ENCODE measurements at places on chromosomes 12 and 14.

GRCh38 chr12:115672086-115672485 lies 605.4 kb downstream of the MED13L start:
- DNase-seq: no peak

DNA sequence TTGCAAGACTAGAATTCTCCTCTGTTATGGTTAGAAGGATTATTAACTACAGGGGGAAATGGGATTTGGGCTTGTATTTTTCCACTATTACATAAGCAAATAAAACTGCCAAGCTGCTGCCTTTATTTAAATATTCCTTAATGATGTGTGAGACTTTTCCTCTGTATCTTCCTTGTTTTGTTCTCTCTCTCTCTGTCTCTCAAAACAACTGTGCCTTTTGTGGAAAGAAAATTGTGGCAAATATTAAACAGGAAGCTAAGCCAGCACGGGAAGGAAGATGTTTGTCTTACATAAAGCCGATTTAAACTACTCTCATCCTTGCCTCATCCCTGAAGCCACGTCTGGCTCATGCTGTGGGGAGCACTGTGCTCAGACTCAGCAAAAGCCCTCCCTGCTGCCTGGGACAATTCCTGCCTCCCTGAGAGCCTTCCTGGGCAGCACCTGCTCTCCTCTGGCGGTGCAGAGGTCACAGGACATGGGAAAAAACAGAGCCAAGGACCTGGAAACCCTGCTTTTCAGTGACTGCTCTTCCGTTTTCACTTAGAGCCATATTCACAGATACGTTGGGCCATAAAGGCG lies 237.2 kb downstream of the SLC15A4 start:
- DNase-seq: no peak

- no peak for DNase-seq
Measured at GRCh38 chr12:28800129-28800528, 348.9 kb upstream of the FAR2 start.

GRCh38 chr12:64635356-64635998 lies 25.2 kb downstream of the RASSF3 start:
- DNase-seq: no peak

DNA sequence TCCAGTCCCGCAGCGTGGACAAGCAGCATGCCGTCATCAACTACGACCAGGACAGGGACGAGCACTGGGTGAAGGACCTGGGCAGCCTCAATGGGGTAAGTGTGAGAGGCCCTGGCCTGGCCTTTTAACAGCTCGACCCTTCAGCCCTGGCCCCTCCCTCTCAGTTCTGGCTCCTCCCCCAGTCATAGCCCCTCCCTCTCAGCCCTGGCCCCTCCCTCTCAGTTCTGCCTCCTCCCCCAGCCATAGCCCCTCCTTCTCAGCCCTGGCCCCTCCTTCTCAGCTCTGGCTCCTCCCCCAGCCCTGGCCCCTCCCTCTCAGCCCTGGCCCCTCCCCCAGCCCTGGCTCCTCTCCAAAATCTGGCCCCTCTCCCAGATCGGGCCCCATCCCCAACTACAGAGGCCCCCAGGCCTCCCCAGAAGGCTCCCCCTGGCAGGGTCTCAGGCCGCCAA lies 11.2 kb downstream of the CEP170B start:
- peak; percentile 15 for DNase-seq

DNA sequence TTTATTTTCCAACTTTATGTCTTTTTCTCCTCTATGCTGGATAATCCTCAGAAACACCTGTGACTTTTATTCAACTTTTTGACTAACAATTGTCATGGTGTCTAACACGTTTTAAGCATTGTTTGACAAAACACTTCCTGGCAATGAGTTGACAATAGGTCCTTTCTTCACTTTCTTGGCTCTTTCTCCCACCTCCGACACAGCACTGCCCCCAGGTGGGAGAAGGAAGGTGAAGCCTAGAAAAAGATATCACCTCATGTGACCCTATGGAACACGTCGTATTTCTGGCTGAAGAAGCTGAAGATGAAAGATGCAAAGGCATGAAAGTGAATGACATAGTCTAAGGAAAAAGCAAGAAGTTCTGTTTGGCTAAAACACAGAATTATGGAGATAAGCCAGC lies 430.0 kb downstream of the ETNK1 start:
- peak; percentile 9 for DNase-seq

DNA sequence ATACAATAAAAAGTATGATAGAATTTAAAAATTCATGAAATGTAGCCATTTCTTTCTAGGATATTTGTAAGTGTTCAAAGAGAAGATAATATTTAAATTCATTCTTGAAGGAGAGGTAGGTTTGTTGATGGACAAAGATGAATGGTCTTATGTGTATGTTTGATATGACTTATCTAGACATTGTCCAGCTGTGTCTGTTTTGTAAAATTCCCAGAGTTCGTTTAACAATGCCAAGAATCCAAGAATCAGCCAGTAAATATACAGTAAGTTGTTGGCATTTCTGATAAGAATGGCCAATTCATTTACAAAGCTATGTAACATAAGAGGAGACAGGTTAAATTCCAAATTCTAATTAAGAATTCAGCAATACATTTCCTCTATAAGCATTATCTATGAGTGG lies 150.9 kb downstream of the ADAMTS20 start:
- DNase-seq: no peak

DNA sequence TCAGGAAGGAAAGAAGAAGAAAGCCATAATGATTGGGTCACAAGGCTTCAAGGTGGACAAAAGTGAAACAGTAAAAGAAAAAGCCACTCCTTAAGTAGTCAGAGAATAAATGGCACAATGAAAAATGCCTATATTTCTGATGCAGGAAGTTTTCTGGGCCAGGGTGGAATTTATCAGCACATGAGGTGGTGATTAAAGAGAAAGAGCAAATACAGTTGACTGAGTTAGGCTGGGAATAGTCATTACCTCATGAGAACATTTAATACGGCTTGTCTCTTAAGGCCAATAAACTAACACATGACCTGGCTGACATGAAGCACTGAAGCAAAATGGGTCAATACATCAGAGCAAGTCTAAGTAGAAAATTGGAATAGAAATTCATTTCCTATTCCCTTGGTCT lies 499.7 kb downstream of the TMTC2 start:
- no peak for DNase-seq

DNA sequence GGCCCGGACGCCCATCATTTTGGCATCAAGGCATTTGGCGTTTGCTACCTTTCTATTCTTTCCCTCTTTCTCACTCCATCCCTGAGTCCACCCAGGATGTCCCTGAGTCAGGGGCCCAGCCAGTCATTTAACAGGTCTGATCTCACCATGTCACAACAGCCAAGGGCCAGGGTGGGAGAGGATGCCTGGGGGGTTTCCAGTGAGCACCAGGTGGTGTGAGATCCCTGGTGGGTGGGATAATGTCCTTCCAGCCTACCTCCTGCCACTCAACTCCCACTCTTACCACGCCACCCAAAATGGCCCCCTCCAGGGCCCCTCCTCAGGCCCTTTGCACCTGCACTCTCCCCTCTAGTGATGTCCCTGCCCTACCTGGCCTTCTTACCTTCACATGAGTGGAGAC lies 310.8 kb downstream of the BCL11B start:
- DNase-seq: no peak

- no peak for DNase-seq
Measured at GRCh38 chr12:12686472-12686871, 9.5 kb downstream of the GPR19 start.

GRCh38 chr12:108457734-108458361 lies 57.2 kb upstream of the FICD start:
- DNase-seq: no peak

DNA sequence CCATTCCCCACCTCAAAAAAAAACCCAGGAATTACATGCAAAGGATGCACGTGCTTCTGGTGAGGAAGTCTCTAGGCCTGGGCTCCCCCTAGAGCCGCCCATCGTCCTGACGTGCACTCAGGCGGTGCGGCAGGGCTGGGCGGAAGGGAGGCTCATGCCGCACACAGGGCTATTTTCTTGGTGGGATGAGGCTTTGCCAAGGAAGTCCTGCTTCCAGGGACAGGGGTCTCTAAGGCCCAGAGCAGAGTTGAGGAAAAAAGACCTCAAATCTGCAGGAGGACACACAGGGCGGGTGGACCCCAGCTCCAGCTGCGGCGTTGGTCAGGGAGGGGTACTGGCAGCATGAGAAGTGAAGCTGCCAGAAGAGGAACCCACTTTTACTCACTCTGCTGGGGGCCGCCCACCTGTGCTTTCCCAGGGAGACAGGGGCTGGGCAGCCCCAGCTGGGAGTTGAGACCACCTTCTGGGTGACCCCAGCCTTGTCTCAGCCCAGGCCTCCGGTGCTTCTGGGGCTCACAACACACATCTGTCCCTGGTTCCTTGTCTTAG lies 4.2 kb downstream of the RHOF start:
- DNase-seq: no peak

- DNase-seq: no peak
Measured at GRCh38 chr14:91354221-91354916, 63.3 kb downstream of the CCDC88C start.

DNA sequence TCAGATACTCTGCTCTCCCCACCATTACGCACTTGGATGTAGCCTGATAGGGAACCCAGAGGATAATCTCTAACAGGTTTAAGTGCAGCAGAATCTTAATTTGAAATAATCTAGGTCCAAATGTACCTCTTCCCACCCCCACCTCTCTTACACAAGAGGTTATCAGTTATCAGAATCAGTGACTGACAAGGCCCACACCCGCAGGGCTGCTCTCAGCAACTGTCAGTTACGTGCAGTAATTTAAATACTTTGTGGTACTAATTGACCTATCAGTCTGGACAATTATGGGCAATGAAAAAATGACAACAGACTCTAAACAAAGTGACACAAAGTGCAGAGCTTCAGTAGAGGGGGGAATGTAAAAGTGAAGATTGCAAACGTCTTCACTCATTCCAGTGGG lies 74.0 kb downstream of the CLIP1 start:
- DNase-seq: no peak

- DNase-seq: peak; percentile 70
Measured at GRCh38 chr14:32606301-32606700, 277.2 kb downstream of the AKAP6 start.

- no peak for DNase-seq
Measured at GRCh38 chr12:94678849-94679248, 28.5 kb upstream of the TMCC3 start.

DNA sequence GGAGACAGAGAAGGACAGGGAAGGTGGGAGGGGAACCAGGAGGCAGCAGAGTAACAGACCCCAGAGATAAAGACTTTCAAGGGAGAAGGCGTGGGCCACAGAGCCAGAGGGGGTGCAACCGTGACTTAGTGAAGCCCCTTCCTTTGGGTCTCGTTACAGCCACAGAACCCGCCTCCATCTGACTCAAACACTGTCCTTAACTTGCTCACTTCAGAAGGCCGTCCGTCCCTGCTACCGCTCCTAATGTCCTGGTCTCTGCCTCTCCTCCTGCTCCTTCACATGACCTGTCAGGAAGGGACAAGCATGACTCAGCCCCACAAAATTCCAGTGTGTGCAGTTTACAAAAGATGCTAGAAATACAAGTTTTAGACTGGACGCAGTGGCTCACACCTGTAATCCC lies 18.0 kb downstream of the RIMBP2 start:
- DNase-seq: peak; percentile 4

DNA sequence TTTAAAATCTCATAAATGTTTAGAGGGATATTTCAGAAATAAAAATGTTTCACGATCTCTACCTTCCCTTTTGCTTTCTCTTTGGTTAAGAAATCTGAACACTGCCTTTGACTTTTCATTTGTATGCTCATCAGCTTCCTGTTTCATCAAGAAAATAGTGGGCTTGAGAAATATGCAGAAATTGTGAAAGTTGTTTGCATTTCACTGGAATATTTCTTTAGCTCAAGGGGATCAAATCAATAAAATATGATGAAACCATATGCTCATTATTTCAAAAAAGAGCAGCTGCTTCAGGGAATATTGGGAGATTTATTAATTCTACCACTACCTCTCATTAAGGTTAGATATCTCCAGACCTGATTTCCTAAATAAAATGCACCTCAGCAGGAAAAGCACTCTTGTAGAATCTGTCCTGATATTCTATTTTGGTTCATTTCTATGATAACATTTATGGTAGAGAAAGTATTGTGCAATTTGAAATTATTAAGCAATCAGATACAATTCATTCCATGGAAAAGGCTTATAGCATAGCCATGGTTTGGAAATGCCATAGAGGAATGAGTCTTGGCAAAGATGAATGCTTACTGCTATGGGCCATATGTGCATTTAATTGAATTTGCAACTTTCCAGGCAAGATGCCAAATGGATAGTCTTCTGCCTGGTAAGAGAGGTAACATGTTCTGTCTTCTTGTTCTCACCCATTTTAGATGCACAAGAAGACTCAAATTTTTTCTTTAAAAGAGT lies 212.6 kb upstream of the SLC16A7 start:
- DNase-seq: no peak

GRCh38 chr12:104669851-104670337 lies 213.1 kb downstream of the CHST11 start:
- DNase-seq: peak; percentile 6

GRCh38 chr14:60753264-60754119 lies 18.9 kb downstream of the MNAT1 start:
- DNase-seq: no peak

- DNase-seq: no peak
Measured at GRCh38 chr12:63752283-63752682, 27.4 kb upstream of the RXYLT1 start.

DNA sequence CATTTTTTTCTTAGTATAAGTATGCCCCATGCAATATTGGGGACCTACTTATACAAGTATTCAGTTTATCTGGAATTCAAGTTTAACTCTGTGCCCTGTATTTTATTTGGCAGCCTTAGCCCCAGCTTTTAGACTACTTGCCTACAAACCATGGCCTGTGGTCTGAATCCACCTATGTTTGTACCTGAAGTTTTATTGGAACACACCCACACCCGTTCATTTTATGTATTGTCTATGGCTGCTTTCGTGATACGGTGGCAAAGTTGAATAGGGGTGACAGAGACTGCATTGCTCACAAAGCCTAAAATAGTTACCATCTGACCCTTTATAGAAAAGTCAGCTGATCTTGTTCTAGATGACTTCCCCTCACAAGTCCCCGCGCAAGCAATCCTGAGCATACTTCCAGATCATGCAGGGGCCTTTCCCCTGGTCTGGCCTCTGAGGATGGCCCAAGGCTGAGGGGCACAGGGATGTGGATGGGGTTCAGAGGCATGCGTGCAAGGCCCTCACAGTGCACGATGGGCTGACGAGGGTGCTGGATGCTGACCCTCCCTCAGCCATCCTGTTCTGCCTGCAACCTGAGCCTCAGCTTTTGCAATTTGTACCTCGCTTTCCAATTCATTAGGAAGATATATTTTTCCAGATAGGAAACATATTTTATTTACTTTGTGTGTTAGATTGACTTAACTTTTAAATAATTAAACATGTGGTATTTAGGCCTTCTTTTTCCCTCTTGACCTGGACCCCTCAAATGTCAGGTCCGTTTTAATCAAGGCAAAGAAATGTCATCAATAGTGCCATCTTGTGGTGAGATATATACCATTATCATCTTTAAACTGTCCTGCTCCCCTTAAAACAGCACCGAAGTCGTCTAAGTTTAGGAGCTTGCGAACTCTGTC lies 527.3 kb upstream of the CCDC196 start:
- DNase-seq: peak; percentile 16

DNA sequence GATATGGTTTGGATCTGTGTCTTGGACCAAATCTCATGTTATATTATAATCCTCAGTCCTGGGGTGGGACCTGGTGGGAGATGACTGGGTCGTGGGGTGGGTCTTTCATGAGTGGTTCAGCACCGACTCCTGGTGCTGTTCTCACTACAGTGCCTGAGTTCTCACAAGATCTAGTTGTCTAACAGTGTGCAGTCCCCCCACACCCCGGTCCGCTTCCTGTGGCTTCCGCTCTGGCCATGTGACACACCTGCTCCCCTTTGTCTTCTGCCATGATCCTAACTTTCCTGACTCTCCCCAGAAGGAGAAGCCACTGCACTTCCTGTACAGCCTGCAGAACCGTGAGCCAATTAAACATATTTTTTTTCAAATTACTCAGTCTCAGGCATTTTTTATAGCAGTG lies 1262.2 kb downstream of the TMEM121 start:
- no peak for DNase-seq

GRCh38 chr12:75606151-75606550 lies 94.7 kb upstream of the KRR1 start:
- no peak for DNase-seq
